ENCODE measurements at places on chromosomes 3 and 15. TPM values are rescaled to one million over a fixed set of nuclear protein-coding genes. Genes with fewer than 3 reads are reported as not detected.

DNA sequence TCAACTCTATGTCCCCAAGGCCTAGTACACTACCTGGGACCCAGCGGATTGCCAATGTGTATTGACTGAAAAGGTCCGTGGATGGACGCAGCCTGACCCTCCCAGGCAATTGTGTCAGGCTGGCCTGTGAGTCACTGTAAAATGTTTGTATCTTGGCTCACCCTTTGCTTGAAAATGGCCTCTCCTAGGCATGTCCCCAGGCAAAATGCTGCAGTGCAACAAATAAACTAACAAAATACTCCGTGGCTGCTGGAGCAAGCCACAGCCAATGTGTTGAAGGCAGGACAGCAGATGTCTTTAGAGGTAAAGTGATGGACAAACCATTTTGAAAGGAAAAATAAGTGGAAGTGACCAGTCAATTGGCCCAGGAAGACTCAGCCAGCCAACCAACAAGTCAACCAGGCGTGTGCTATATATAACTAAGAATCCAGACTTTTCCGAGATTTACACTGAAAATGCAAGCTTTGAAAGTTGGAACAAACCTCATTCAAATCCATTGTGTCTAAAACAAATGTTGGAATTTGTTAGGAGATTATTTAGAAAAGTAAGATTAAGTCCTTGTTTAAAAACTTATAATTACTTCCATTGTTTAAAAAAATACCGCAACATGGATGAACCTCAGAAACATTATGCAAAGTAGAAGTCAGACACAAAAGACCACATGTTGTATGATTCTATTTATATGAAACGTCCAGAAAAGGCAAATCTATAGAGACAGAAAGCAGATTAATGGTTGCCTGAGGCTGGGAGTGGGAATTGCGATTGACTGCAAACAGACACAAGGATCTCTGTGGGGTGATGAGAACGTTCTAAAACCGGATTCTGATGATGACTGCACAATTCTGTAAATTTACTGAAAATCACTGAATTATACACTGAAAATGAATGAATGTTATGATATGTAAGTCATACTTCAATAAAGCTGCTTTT is 191.2 kb downstream of the TLE3 start:
- no peak overlapping the region for H3K4me3 ChIP-seq
- H3K27me3 ChIP-seq: no peaks in the 10 kb centered on the region
- H3K4me1 ChIP-seq: no peaks in the 10 kb centered on the region
- H3K27ac ChIP-seq: no peak overlapping the region
- no peaks in the 10 kb centered on the region for H3K36me3 ChIP-seq

DNA sequence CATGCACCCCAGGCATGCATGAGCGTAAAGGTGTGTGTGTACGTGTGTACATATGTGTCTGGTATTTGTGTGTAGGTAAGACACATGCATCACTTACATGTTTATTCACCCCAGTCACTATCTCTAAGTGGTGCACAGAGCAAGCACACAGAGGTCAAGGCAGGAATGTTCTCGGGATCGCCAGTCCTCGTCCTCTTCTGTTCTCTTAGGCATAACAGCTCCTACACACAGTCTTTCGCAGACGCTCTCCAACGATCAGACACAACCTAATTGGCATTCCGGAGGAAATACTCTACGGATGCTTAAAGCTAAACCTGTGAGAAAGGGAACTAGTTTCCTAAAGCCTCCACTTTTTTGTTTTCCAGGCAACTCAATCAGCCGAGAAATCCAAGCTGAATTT is 95.9 kb downstream of the ADAMTS17 start:
- no peak overlapping the region for H3K4me3 ChIP-seq
- no peak overlapping the region for H3K27ac ChIP-seq
- no peaks in the 10 kb centered on the region for H3K27me3 ChIP-seq
- DNase-seq: no peak

DNA sequence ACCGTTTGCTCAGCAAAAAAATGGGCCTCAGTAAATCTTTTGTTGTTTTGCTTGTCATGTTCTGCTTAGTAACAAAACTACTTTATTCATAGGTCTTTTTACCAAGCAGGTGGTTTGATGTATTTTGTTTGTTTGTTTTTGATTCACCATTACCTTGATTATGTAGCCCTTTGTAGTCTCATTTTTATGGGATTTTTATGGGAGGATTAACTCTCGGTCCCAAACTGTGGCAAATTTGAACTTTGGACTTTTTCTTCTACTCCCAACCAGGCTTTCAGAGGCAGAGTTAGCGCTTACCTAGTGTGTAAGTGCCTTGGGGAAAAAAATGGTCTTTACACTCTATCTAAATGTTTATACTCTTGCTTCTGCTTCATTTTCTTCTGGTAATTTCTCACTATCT is 276.7 kb upstream of the POU1F1 start:
- H3K27me3 ChIP-seq: peaks cover 4% of the 10 kb centered on the region
- DNase-seq: no peak
- no peaks in the 10 kb centered on the region for H3K36me3 ChIP-seq
- H3K27ac ChIP-seq: no peak overlapping the region
- no peak overlapping the region for H3K4me3 ChIP-seq

Gene LHFPL4
- not detected for total RNA-seq

DNA sequence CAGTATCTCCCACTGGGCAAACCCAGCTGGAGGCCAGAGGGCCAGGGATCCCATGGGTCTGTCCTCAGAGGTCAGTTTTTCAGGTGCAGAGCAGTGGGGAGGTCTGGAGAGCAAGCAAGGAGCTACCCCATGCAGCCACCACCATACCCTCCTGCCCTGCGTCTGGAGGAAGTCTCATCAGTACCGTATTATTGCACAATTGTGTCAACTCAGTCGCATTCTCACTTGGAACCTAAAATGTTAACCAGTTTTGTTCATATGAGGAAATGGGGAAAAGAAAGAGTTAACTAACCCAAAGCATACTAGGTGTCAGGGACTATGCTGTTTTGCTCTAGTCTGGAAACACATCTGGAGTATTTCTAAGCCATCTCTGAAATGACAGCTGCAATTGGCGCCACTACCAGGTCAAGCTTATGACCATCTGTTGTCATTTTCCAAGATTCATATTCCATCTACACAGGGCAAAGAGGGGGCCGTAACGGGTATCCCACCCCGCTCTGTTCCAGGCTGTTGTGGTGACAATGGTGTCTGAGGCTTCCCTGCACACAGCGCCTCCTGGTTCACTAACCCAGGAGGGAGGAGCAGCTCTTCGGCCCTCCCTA is 16.9 kb upstream of the APBA2 start:
- no peak for DNase-seq
- no peak overlapping the region for H3K27ac ChIP-seq
- no peaks in the 10 kb centered on the region for H3K36me3 ChIP-seq
- no peaks in the 10 kb centered on the region for H3K27me3 ChIP-seq

DNA sequence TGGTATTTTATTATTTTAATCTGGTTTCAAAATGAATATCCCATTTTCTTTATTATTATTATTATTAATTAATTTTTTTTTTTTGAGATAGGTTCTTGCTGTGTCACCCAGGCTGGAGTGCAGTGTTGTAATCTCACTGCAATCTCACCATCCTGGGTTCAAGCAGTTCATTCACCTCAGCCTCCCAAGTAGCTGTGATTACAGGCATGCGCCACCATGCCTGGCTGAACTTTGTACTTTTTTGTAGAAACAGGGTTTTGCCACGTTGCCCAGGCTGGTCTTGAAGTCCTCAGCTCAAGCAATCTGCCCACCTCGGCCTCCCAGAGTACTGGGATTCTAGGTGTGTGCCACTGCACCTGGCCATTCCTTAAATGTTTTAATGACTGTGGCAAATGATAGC is 28.6 kb downstream of the DAG1 start:
- no peak overlapping the region for H3K4me3 ChIP-seq
- H3K27ac ChIP-seq: no peak overlapping the region
- peaks cover 22% of the 10 kb centered on the region for H3K4me1 ChIP-seq

DNA sequence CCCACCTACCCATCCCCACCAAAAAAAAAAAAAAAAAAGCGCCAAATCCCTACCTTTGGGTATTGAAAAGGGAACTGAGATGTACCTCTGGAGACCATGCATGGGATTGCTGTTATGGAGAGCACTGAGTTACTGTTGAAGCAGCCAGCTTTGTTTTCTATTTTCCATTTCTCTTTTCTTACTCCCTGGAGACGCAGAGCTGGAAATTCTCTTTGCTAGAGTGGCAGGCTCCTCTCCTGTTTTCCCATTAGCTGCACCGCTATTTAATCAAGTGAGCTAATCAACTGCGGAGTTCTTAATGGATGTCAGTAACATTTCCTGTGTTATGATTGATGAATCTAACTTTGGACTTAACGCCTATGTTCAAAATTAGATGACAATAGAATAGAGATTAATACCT is 136.1 kb upstream of the LMCD1 start:
- H3K36me3 ChIP-seq: no peaks in the 10 kb centered on the region
- DNase-seq: no peak
- no peak overlapping the region for H3K27ac ChIP-seq
- no peaks in the 10 kb centered on the region for H3K4me1 ChIP-seq
- no peak overlapping the region for H3K4me3 ChIP-seq

DNA sequence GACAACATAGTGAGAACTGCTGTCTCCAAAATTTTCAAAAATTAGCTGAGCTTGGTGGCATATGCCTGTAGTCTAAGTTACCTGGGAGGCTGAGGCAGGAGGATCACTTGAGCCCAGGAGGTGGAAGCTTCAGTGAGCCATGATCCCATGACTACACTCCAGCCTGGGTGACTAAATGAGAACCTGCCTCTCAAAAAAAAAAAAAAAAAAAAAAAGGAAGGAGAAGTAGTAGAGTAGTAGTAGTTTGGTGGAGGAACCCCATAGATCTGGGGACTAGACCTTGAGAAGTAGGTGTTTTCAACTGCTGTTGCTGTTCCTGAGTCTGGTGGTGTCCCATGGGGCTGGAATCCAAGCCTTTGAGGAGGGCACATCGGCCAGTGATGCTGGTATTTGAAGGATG is 38.4 kb upstream of the UBE2E2 start:
- no peak for DNase-seq
- peaks cover 2% of the 10 kb centered on the region for H3K36me3 ChIP-seq
- no peak overlapping the region for H3K4me3 ChIP-seq
- no peak overlapping the region for H3K27ac ChIP-seq

DNA sequence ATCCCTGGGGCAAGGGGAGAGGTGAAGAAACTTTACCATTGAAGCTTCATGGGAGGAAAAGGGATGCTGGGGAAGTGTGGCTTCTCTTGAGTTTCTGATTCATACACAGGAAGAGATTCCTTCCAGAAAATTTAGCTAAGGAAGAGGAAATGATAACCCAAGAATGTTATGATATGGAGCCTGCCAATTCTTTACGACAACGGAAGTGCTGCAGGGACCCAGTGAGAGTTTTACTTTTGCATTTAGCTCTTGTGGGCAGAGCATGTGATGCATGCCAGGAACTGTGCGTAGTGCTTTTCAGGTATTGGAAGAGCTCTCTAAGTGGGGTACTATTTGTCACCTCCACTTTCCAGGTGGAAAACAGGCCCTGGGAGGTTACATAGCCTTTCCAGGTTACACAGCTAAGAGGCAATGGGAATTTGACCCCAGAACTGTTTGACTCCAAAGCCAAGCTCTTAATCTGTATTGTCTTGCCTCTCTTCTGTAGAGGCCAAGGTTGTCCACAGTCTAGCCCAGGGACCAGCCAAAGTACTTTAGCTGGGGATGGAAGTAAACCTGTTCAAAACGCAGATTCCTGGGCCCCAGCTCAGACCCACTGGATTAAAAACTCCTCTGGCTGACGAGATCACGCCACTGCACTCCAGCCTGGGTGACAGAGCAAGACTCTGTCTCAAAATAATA is 23.0 kb downstream of the CMTM7 start:
- peak overlapping the region; percentile 91 for H3K27ac ChIP-seq
- peak overlapping the region; percentile 50 for H3K4me3 ChIP-seq
- peaks cover 31% of the 10 kb centered on the region for H3K36me3 ChIP-seq
- peaks cover 72% of the 10 kb centered on the region for H3K4me1 ChIP-seq

Gene HCLS1
- 193 TPM for total RNA-seq

- no peak overlapping the region for H3K27ac ChIP-seq
- DNase-seq: no peak
- no peak overlapping the region for H3K4me3 ChIP-seq
- H3K4me1 ChIP-seq: no peaks in the 10 kb centered on the region
- H3K27me3 ChIP-seq: peaks cover 11% of the 10 kb centered on the region
- H3K36me3 ChIP-seq: no peaks in the 10 kb centered on the region
Observed at GRCh38 chr3:134007819-134008218, 21.9 kb downstream of the SLCO2A1 start.

DNA sequence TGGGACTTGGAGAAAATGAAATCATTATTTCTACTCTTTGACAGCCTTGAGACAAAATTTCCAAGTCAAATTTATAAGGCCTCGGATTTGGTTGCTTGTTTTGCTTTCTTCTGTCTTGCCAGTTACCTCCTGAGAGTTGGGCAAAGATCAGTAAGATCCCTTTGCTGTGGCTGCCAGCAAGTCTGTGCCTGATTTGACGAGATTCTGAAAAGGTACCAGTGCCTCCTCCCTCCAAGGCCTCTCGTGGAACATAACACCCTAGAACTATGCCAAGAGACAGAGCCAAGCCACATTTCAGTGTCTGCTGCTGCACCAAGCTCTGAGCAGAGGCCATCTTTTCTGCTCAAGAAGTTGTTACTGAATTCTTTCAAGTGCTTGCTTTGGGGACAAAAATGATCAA is 61.0 kb downstream of the GTPBP8 start:
- no peak for DNase-seq
- no peaks in the 10 kb centered on the region for H3K27me3 ChIP-seq
- H3K27ac ChIP-seq: no peak overlapping the region
- H3K4me1 ChIP-seq: peaks cover 4% of the 10 kb centered on the region
- no peak overlapping the region for H3K4me3 ChIP-seq
- peaks cover 5% of the 10 kb centered on the region for H3K36me3 ChIP-seq

Gene NUP210
- 127 TPM for total RNA-seq

DNA sequence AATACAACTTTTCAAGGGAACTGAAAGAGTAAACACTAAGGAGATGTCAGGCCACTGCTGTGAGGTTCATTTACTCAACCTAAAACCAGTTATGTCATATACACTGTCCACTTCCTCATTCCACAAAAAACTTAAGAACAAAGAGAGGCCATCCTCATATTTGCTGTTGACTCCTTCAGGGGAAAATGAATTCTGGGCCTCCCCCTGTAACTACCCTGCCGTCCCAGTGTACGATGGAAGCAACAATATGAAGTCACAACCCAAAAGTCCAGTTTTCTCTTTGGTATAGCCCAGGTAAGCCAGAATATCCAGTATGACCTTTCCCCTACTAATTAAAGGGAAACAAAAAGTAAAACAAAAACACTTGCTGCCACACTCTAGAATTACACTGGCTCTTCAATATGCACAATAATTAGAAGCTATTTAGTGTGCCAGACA is 16.2 kb downstream of the CEP152 start:
- peak overlapping the region; percentile 62 for H3K27ac ChIP-seq
- H3K4me1 ChIP-seq: peaks cover 15% of the 10 kb centered on the region
- no peak for DNase-seq
- H3K4me3 ChIP-seq: no peak overlapping the region

- H3K4me3 ChIP-seq: no peak overlapping the region
- no peak for DNase-seq
- peaks cover 17% of the 10 kb centered on the region for H3K4me1 ChIP-seq
Observed at GRCh38 chr3:195580744-195581443, 2.8 kb downstream of the APOD start.

All from activated naive CD8-positive, alpha-beta T cell treated with anti-CD3 and anti-CD28 coated beads for 36 hours (primary cell).